Natural killer cell treated with Interleukin-12 subunit alpha and Interleukin-12 subunit beta and Interleukin-15 and Interleukin-18, amount 100 ng/mL, for 72 hours (primary cell): ENCODE measurements at places on chromosomes 11 and 22. TPM values are rescaled to one million over a fixed set of nuclear protein-coding genes. Genes with fewer than 3 reads are reported as not detected.

The ROBO3 gene
- 7.9 TPM for total RNA-seq

The TBX1 gene
- 1.1 TPM for total RNA-seq

DNA sequence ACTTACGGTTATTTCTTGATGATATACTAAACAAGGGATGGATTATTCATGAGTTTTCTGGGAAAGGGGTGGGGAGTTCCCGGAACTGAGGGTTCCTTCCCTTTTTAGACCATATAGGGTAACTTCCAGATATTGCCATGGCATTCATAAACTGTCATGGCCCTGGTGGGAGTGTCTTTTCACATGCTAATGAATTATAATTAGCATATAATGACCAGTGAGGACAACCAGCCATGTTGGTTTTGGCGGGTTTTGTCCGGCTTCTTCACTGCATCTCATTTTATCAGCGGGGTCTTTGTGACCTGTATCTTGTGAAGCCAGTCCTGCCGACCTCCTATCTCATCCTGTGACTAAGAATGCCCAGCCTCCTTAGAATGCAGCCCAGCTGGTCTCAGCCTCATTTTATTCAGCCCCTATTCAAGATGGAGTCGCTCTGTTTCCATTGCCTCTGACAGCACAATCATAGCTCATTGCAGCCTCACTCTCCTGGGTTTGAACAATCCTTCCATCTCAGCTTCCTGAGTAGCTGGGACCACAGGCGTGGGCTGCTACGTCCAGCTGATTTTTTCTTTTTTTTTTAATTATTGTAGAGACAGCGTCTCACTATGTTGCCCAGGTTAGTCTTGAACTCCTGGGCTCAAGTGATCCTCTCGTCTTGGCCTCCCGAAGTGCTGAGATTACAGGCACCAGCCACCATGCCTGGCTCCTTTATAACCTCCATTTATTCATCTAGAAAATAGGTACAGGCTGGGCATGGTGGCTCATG is 52.6 kb upstream of the EMID1 start:
- no peak for DNase-seq

The ZP1 gene
- not detected for total RNA-seq

The SEC14L6 gene
- total RNA-seq: not detected

- DNase-seq: no peak
Observed at GRCh38 chr11:121563900-121564822, 111.4 kb upstream of the SORL1-AS1 start.

- DNase-seq: no peak
Observed at GRCh38 chr22:24588381-24588756, 4.5 kb downstream of the LRRC75B start.

GRCh38 chr22:29003552-29003951 is 58.1 kb downstream of the C22orf31 start:
- no peak for DNase-seq

GRCh38 chr22:49268924-49269323 is 558.7 kb downstream of the BRD1 start:
- DNase-seq: no peak

The SLC6A5 gene
- total RNA-seq: not detected

- no peak for DNase-seq
Observed at GRCh38 chr11:66934950-66935779, 23.0 kb downstream of the PC start.

DNA sequence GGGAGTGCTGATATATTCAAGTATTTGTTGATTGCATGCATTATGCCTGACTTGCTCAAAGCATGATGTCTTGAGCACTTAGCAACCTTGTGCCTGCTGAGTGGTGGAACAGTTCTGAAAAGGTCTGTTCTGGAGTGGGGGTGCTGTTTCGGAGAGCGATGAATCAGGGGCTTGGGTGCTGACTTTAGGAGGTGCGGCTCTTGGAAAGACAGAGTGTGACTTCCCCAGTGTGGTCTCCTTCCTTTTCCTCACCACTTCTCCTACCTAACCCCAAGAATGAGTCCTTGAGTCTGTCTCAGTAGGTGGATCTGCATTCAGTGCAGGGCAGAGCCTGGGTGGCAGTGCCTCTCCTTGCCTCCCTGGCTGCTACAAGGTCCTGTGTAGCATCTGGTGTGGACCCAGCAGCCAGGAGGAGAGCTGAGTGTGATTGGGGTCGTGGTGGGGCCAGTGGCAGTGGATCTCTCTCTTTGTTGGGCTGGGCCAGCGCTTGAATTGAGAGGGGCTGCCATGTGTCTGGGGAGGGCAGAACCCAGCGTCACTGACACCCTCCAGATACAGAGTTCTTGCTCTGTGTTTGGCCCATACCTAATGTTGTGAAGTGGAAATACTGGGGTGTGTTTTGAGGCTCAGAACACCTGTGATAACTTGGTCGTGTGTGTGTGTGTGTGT is 35.9 kb downstream of the ST3GAL4 start:
- no peak for DNase-seq

The FGF4 gene
- total RNA-seq: not detected

DNA sequence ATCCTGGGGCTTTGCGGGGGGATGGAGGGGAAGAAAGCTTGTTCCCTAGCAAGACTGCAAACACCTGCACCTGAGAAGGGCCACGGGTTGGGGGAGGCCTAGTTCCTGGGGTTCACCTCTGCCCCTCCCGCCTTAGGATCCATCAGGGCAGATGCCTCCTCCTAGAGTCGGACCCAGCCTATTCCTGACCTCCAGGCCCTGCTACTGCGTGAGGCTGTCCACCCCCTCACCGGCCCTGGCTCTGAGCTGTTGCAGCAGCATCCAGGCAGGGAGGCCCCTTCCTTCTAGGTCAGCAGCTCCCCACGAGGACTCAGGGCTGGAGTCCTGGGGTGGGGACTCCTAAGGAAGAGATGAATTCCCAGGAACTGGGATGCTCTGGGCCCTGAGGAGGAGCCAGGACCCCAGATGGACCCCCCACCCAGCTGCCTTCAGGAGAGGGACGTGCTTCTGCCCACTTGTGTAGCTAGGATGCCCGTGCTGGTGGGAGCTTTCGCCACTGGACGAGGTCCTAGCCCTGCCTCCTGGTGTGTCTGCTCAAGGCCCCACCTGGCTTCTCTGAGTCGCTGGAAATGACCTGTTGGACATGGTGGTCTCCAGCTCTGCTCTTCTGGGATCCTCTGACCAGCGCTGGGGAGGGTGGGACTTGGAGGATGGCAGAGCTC is 10.3 kb downstream of the MRGPRF start:
- DNase-seq: no peak

The LTBP3 gene
- 60.2 TPM for total RNA-seq

The P2RY6 gene
- not detected for total RNA-seq

DNA sequence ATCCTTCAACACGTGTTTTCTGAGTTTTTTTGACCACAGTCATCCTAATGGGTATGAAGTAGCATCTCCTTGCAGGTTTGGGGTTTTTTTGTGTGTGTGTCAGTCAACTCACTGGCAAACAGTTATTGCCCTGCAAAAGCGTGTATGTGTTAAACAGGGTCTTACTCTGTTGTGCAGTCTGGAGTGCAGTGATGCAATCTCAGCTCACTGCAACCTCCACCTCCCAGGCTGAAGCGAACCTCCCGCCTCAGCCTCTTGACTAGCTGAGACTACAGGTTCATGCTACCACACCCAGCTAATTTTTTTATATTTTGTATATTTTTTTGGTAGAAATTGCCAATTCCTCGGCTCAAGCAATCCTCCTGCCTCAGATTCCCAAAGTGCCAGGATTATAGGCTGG is 15.4 kb downstream of the CELSR1 start:
- DNase-seq: no peak

DNA sequence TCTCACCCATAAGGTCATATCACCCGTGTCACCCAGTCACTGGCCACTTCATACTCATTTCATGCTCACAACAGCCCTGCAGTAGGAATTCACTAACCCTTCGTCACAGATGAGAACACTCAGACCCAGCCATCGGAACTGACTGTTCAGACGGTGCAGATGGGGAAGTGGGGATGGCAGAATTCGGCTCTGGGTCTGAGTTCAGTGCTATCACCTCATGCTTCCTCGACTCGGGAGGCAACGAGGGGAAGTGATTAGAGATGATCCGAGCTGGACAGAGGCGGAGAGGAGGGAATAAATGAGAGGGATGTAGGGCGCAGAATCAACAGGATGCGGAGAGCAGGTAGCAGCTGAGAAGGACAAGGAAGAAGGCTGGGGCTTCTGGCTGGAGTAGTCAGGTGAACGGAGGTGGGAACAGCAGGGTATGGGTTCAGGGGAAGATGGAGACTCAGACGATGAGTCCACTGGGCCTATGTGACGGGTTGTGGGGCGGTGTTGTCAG is 4.7 kb downstream of the B3GNT6 start:
- DNase-seq: no peak

- no peak for DNase-seq
Observed at GRCh38 chr11:67820081-67820480, 145.7 kb upstream of the ALDH3B2 start.

DNA sequence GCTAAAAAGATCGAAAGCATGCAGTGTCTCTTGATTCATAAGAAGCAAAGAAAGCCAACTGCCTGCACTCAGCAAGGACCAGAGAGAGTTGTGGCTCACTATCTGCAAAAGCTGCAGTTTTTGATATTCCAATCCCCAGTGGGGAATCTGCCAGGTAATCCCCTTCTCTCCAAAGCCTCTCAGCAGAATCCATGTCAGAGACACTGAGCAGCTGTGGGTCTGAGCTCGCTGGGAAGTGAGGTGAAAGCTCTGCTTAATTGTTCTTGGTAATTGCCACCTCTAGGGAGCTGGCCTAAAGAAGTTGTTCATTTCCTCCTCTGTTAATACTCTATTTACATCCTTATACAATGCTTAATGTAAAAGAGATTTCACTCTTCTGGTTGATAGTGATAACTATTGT is 261.3 kb upstream of the LRRC4C start:
- no peak for DNase-seq

- DNase-seq: no peak
Observed at GRCh38 chr11:100404907-100405306, 282.2 kb upstream of the ARHGAP42 start.

The MAP6 gene
- total RNA-seq: not detected

The SPTY2D1 gene
- total RNA-seq: 33.4 TPM
